Suppressor macrophage treated with lipopolysaccharide for 4 hours (primary cell): ENCODE measurements at places on chromosomes 3 and 15.

DNA sequence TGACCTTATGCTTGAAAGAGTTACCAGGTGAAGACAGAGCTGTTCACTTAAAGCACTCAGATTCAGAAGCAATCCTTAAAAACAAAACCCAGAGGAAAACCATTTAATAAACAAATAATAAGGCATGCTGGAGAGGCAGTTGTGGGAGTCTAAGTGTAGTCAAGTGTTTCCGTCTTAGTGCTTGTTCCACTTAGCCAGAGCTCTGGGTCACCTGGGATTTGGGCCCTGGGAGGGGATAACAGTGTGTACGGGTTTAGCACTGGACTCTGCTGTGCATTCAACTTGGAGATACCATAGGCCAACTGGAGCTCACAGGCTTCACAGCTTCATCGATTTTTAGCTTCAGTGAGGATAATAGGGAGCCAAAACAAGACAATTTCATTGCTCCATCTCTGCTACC lies 444.6 kb downstream of the CNTN4 start:
- no peak for DNase-seq

- peak; percentile 59 for DNase-seq
Measured at GRCh38 chr3:38004415-38005075, 14.0 kb downstream of the VILL start.

- DNase-seq, result no peak
Measured at GRCh38 chr15:58534556-58534955, 102.8 kb downstream of the LIPC start.

DNA sequence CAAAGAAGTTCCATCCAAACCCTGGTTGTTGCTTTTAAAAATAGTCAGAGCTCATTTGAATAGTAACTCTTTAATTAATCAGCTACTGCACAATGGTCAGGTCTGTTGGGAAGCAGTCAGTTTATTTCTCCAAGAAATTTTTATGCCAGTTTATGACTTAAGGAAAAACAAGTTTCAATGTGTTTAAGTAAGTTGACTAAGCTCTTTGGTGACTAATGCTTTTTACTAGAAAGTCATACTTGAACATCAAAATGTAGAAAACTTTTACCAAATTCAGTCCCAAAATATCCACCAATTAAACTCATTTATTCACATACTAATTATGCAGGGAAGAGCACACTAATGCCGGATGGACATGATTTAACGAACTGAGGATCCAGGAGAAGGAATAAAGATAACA lies 22.1 kb downstream of the PRICKLE2 start:
- no peak for DNase-seq

DNA sequence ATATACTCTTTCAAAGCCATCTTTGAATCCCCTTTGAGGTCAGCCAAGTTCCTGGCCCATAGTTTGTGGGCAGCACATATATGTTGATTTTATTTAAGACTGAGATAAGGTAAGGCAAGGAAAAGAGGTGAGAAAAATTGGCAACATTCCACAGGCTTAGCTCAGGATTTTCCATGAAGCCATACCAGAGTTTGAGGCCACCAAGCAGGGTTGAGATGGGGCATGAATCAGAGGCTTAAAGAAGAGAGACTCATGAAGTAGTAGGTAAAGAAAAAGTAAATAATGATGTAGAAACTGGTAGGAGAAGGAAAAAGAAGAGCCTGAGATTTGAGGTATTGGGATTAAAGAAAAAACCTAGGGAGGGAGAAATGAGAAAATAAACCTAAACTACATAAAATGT lies 89.2 kb downstream of the MYO5A start:
- DNase-seq, result no peak

DNA sequence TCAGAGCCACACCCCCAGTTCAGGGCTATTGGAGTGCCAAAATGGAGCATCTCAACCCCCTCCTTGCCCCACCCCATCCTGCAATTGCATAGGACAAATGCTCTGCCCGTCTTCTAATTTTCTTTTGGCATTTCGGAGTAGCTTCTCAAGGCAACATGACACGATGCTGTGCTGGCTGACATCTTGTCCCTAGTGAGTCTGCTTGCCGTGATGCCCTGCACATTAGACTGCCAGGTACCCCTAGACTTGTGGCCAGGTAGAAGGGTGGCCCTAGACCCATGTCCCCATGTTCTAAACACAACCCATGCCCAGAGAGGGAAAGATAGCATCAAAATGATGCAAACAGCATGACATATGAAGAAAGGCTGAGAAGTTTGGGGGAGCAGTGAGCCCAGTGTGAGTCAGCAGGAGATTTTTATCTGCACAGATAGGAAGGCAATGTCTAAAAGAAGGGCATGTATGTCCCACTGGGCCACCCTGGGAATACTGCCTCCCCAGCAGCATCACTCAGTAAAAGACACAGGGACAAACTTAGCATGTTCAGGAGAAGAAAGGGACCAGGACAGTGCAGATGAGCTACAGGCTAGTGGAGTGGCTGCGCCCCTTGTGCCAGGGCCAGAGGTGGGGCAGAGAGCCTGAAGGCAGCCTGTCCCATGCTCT lies 36.8 kb downstream of the CA12 start:
- no peak for DNase-seq

- no peak for DNase-seq
Measured at GRCh38 chr3:25423780-25424588, 4.1 kb upstream of the RARB start.

- no peak for DNase-seq
Measured at GRCh38 chr3:154225536-154225935, 98.8 kb downstream of the DHX36 start.

GRCh38 chr3:150345021-150345538 lies 63.0 kb upstream of the TSC22D2 start:
- no peak for DNase-seq

DNA sequence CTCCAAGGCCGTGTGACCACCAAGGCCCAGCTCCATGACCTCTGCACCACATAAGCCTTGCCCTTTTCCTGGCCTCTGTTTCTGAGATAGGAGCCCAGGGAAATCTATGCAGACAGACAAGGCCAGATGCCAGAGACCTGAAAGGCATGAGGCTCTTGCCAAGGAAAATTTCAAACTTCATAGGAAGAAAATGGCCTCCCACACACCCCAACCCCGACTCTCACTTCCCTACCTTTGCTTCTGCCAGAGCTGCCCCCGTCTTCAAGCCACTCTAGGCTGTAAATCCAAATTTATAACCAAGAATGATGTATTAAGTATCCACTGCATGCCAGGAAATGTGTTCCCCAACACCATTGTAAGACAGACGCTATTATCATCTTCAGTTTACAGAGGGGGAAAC lies 65.5 kb upstream of the HRH1 start:
- no peak for DNase-seq

- no peak for DNase-seq
Measured at GRCh38 chr3:116734243-116734642, 24.7 kb downstream of the TUSC7 start.

- no peak for DNase-seq
Measured at GRCh38 chr3:14505001-14505802, 34.9 kb downstream of the GRIP2 start.

- DNase-seq, result peak; percentile 25
Measured at GRCh38 chr3:13598926-13599886, 50.3 kb downstream of the FBLN2 start.

- peak; percentile 67 for DNase-seq
Measured at GRCh38 chr3:108158251-108158650, 64.0 kb downstream of the IFT57 start.

DNA sequence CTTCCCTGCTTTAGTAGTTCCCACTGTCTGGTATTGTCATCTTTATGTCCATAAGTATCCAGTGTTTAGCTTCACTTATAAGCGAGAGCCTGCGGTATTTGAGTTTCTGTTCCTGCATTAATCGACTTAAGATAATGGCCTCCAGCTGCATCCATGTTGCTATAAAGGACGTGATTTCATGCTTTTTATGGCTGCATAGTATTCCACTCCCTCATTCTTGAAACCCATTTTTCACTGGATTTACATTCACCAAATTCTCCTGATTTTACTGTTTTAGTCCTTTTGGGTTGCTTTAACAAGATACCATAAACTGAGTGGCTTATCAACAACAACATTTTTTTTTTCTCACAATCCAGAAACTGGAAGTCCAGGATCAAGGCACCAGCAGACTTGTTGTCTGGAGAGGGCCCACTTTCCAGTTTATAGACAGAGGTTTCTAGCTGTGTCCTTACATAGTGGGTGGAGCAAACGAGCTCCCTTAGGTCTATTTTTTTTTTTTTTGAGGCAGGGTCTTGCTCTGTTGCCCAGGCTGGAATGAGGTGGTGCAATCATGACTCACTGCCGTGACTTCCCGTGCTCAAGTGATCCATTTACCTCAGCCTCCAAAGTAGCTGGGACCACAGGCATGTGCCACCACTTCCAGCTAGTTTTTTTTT lies 6.1 kb upstream of the TICRR start:
- DNase-seq, result no peak

DNA sequence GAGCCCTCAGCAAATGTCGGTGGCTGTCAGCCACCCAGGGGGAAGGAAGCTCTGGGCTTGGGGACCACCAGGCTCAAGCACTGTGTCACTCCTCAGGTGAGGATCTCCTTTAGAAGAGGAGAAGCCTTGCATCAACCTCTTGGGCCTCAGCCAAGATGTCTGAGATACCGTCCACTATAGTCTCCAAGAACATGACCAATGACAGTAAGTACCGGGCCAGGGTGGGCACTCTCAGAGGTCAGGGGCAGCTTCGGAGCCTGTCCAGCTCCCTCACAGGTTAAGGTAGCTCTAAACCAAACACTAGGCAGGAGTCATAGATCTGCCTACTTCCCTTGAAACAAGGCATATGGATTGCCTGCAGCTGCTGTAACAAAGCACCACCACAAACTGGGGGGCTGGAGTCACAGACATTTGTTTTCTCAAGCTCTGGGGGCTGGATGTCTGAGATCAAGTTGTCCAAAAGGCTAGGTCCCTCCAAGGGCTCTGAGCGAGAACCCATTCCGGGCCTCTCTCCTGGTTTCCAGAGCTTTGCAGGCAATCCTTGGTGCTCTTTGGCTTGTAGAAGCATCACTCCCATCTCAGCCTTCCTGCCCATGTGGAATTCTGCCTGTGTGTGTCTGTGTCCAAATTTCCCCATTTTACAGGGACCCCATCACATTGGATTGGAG lies 1.3 kb downstream of the CFAP100 start:
- no peak for DNase-seq
